CD8-positive, alpha-beta memory T cell (primary cell): ENCODE measurements at places on chromosomes 12 and 14.

GRCh38 chr12:96400631-96401075 is 414 bp upstream of the CDK17 start:
- H3K4me3 ChIP-seq, result peak overlapping the region; percentile 61
- H3K36me3 ChIP-seq, result no peaks in the 10 kb centered on the region
- H3K4me1 ChIP-seq, result peaks cover 33% of the 10 kb centered on the region
- no peaks in the 10 kb centered on the region for H3K27me3 ChIP-seq

DNA sequence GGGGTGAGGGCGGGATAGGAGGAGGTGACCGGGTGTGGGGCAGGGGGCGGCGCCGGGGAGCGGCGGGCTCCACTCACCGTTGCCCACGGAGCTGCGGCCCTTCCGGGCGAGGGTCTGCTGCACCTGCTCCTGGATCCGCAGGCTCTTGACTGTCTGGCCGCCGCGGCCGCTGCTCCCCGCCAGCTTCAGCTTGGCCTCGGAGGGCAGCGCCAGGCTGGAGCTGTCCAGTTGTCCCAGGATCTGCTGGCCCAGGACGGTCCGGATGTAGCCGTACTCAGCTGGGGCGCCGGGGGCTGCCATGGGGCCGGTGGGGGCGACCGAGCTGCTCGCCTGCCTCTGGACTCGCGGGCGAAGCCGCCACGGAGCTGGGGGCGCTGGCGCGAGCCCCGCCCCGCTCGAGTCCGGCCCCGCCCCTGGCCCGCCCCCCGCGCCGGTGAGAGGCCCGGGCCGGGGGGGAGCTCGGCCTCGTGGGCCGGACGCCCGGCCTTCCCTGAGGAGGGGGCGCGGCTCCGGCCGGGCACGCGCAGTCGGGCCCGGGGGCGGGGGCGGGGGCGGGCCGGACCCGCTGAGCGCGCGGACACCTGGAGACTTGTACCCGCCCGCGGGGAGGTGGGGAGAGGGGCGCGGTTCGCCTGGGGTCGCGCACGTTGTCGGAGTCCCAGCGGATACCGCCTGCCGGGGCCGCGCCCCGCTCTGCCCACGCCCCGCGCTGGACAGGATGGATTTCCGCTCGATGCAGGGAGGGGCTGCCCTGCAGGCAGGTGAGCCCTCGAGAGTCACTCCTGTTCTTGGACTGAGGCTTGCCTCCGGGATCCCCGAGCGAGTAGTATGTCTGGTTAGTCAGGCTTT is at the start of gene PKP2:
Gene PKP2, minus strand, starts transcription at position 346 of the 849 bp plus-strand sequence. Its CDS starts 46 bp downstream, at position 300.
- H3K27ac ChIP-seq, result no peak within 1 kb of the TSS
- H3K36me3 ChIP-seq, result no peaks in the 10 kb centered on the region
- DNase-seq, result peak; percentile 5
- H3K4me1 ChIP-seq, result no peaks in the 10 kb centered on the region

GRCh38 chr12:40157336-40157735 is 51.5 kb upstream of the SLC2A13 start:
- H3K36me3 ChIP-seq, result no peaks in the 10 kb centered on the region
- H3K27ac ChIP-seq, result no peak overlapping the region
- no peak for DNase-seq
- H3K27me3 ChIP-seq, result no peaks in the 10 kb centered on the region
- no peak overlapping the region for H3K4me3 ChIP-seq
- no peaks in the 10 kb centered on the region for H3K4me1 ChIP-seq

DNA sequence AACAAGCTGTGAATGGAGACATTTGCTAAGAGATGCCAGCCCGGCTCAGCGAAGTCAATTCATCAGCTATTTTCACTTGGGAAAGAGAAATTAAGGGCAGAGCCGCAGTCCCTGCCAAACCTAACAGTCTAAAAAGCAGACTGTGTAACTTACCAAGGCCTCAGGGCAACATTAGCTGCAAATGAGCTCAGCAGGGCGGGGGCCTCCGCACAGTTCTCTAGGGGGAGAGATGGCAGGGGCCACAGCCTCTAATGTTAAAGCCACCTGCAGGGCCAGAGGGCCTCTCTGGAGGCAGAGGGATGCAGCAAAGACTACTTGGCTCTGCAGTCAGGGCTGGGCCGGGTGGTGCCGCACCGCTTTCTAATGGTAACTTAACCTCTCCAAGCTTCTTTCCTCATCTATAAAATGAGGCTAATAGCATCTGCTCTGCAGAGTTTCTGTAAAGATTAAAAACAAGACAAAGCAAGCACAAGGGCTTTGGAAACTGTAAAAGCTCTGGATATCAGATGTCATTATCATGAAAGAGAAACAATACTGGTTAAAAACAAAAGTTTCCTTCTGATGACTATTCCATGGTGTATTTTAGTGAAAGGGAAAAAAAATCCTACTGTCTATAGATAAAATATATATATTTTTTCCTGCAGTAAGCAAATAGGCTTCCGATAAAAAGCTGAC is 13.4 kb upstream of the GPRC5A start:
- no peaks in the 10 kb centered on the region for H3K27me3 ChIP-seq
- H3K4me3 ChIP-seq, result no peak overlapping the region
- no peaks in the 10 kb centered on the region for H3K36me3 ChIP-seq
- H3K27ac ChIP-seq, result no peak overlapping the region
- no peaks in the 10 kb centered on the region for H3K4me1 ChIP-seq

- H3K27me3 ChIP-seq, result no peaks in the 10 kb centered on the region
- H3K4me1 ChIP-seq, result no peaks in the 10 kb centered on the region
- H3K4me3 ChIP-seq, result no peak overlapping the region
These were observed 28.2 kb downstream of the FOXA1 start for GRCh38 chr14:37566811-37567371.

- H3K4me1 ChIP-seq, result no peaks in the 10 kb centered on the region
- no peaks in the 10 kb centered on the region for H3K27me3 ChIP-seq
- H3K27ac ChIP-seq, result no peak overlapping the region
- no peaks in the 10 kb centered on the region for H3K36me3 ChIP-seq
- H3K4me3 ChIP-seq, result no peak overlapping the region
- DNase-seq, result no peak
These were observed 35.8 kb upstream of the LTBP2 start for GRCh38 chr14:74647678-74648461.

DNA sequence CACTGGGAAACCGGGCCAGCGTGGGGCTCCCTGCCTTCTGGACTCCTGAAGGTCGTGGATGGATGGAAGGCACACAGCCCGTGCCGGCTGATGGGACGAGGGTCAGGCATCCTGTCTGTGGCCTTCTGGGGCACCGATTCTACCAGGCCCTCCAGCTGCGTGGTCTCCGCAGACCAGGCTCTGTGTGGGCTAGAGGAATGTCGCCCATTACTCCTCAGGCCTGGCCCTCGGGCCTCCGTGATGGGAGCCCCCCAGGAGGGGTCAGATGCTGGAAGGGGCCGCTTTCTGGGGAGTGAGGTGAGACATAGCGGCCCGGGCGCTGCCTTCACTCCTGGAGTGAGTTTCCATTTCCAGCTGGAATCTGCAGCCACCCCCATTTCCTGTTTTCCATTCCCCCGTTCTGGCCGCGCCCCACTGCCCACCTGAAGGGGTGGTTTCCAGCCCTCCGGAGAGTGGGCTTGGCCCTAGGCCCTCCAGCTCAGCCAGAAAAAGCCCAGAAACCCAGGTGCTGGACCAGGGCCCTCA is 26.9 kb downstream of the HIP1R start:
- no peaks in the 10 kb centered on the region for H3K36me3 ChIP-seq
- H3K4me1 ChIP-seq, result no peaks in the 10 kb centered on the region
- H3K4me3 ChIP-seq, result no peak overlapping the region
- no peak overlapping the region for H3K27ac ChIP-seq
- no peaks in the 10 kb centered on the region for H3K27me3 ChIP-seq
- no peak for DNase-seq

DNA sequence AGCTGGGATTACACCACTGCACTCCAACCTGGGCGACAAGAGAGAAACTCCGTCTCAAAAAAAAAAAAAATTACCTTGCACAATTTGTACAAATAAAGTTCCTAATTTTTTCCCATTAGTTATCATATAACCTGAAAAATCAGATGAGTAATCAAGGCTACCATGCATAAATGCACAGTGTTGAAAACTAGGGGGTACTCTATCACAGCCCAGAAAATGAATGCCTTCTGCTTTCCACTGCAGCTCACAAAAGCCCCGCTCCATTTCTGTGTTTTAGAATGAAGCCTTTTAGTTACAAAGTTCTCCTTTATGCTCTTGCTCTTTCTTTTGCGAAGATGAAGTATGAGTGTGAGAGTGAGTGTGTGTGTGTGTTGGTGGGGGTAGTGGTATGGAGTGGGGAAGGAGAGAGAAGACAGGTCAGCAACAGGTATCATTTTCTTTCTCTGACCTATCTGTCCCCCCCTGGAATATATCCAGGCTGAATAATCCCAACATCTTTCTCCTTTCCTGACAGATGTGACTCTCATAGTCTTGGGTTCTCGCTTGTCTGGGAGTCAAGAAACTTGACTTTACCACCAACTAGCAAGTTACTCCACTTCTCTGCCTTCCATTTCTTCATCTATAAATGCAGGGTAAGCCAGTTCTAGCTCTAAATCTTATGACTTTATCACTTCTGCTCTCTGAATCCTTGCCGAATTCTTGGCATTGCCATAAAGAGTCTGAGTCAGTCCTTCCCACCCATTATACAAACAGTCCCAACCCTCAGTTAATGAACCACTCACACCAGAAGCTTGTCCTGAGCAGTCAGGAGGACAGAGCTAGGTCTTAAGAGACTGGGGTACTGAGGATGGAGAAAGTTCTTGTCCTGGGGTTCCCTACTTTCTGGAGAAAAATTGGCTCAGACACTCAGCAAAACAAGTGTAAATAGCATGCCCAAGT is 16.1 kb downstream of the BIN2 start:
- no peaks in the 10 kb centered on the region for H3K27me3 ChIP-seq
- H3K4me1 ChIP-seq, result peaks cover 48% of the 10 kb centered on the region
- no peak overlapping the region for H3K27ac ChIP-seq

- no peak overlapping the region for H3K4me3 ChIP-seq
- H3K4me1 ChIP-seq, result no peaks in the 10 kb centered on the region
- no peaks in the 10 kb centered on the region for H3K27me3 ChIP-seq
These were observed 20.7 kb downstream of the PHLDA1 start for GRCh38 chr12:76010732-76011458.

DNA sequence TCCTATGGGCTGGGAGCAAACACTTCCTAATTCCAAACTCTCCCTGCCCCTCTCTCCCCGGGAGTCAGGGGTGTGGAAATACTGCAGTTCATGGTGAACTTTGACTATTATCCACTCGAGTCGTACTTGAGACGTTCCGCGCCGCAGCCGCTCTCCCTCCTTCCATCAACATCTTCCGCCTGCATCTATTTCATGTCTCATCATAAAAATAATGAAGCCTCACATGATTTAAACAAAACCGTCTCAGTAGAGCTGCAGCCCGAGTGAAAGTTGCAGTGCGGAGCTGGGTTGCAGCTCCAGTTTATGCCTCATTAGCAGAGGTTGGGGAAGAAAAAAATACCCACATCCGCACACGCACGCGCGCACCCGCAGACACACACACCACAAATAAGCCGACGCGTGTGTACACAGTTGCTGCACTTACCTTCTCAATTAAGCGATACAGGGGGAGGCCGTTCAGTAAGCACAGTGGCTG is 283 bp downstream of the LMO3 start:
- no peaks in the 10 kb centered on the region for H3K27me3 ChIP-seq
- DNase-seq, result no peak
- no peaks in the 10 kb centered on the region for H3K4me1 ChIP-seq
- no peaks in the 10 kb centered on the region for H3K36me3 ChIP-seq

- DNase-seq, result no peak
- H3K4me1 ChIP-seq, result no peaks in the 10 kb centered on the region
- no peaks in the 10 kb centered on the region for H3K36me3 ChIP-seq
- H3K4me3 ChIP-seq, result no peak overlapping the region
- H3K27ac ChIP-seq, result no peak overlapping the region
These were observed 75.0 kb upstream of the CCDC60 start for GRCh38 chr12:119259484-119259883.

- no peak overlapping the region for H3K4me3 ChIP-seq
- DNase-seq, result no peak
- no peaks in the 10 kb centered on the region for H3K36me3 ChIP-seq
- peaks cover 9% of the 10 kb centered on the region for H3K4me1 ChIP-seq
- no peaks in the 10 kb centered on the region for H3K27me3 ChIP-seq
These were observed 29.1 kb upstream of the SLC38A2 start for GRCh38 chr12:46401662-46402061.

GRCh38 chr14:20333494-20333841 is 389 bp upstream of the CCNB1IP1 start:
- no peaks in the 10 kb centered on the region for H3K27me3 ChIP-seq
- H3K27ac ChIP-seq, result peak overlapping the region; percentile 76
- no peaks in the 10 kb centered on the region for H3K36me3 ChIP-seq
- peaks cover 16% of the 10 kb centered on the region for H3K4me1 ChIP-seq

DNA sequence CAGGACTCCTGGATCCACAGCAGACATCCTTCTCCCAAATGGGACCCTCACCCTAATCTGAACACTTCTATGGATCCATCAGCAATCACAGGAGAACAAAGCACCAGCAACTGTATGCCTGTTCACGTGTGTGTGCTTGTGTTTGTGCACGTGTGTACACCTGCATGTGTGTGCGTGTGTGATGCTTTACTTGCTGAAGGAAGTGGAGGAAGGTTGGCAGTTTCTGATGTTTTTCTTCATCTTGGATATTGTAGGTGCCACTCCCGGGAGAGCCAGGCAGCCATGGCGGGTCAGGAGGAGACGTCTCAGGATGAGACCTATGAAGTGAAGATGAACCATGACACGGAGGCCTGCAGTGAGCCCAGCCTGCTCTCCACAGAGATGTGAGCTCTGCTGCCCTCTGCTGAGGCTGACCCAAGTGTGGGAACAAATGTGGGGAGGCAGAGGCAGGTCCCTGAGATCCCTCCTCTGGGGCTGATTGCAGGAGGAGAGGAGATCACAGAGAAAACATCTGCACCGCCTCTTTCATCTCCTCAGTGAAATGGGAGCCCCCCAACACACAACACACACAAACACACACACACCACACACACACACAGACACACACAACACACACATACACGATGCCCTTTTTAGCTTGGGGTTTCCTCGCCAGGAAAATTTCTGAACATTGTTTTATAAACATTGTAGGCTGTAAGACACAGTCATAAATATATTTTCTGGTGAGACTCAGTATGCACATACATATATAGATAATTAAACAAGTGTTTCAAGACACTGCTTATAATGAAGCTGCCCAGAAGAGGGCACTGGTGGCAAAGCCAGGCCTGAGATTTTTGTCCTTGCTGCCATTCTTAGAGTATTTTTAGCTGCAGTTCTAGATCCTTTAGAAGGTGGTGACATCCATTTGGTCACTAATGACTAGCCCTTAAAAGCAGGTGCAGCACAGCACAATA is 112.2 kb upstream of the FKBP4 start:
- no peaks in the 10 kb centered on the region for H3K36me3 ChIP-seq
- H3K4me3 ChIP-seq, result no peak overlapping the region
- no peaks in the 10 kb centered on the region for H3K4me1 ChIP-seq
- no peaks in the 10 kb centered on the region for H3K27me3 ChIP-seq
- peak; percentile 68 for DNase-seq
- H3K27ac ChIP-seq, result no peak overlapping the region

DNA sequence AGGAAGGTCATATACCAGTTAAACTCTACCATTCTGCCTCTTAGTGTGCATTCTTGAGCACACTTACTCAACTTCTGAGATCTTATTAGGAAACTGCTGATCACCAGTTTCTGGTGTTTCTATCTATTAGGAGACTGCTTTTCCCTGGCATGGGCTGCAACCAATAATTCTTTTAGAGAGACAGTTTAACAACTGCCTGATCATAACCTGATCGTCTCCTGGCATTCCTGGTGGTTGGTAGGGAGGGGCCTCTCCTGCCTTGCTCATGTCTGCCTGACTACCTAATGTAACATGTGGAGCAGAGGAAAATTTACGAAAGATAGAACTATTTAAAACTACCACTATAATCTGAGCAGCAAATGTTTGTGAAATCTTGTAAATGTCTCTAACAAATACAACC is 75.3 kb upstream of the MGAT4C start:
- H3K36me3 ChIP-seq, result no peaks in the 10 kb centered on the region
- no peaks in the 10 kb centered on the region for H3K4me1 ChIP-seq
- H3K4me3 ChIP-seq, result no peak overlapping the region
- DNase-seq, result no peak
- H3K27ac ChIP-seq, result no peak overlapping the region
